ENCODE measurements at places on chromosomes 3 and 15. TPM values are rescaled to one million over a fixed set of nuclear protein-coding genes. Genes with fewer than 3 reads are reported as not detected.

Gene STOML1
- 7.0 TPM for total RNA-seq

Gene RPL29
- total RNA-seq: 797 TPM

Gene C15orf62
- total RNA-seq: 1.4 TPM

Gene HTR3E
- total RNA-seq: not detected

Gene KNL1
- total RNA-seq: 2.4 TPM

Gene EEFSEC
- total RNA-seq: 18.9 TPM

Gene IQCF5
- total RNA-seq: not detected

Gene OR5H6
- total RNA-seq: not detected

DNA sequence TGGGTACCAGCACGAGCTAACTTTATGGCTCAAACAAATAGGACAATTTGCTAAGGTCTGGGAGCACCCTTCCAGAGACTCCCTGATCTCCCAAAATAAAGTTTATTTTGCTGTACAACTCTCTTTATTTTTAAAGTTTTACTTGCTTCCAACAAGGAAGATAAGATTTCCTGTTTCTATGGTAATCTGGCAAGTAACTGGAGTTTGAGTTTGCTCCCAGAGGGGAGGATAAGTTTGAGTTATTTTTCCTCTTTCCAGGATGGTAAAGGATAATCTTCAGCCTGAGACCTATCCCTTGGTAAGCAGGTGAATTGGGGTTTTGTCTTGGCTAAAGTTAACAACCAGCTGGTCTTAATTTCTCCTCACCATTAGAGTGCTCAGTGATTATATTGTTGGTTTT, 1019.4 kb upstream of the ALCAM start:
- no peak for DNase-seq

GRCh38 chr3:68751888-68752287, 180.5 kb downstream of the TAFA4 start:
- no peak for DNase-seq

GRCh38 chr3:40624189-40624769, 99.5 kb downstream of the ZNF621 start:
- DNase-seq: no peak

DNA sequence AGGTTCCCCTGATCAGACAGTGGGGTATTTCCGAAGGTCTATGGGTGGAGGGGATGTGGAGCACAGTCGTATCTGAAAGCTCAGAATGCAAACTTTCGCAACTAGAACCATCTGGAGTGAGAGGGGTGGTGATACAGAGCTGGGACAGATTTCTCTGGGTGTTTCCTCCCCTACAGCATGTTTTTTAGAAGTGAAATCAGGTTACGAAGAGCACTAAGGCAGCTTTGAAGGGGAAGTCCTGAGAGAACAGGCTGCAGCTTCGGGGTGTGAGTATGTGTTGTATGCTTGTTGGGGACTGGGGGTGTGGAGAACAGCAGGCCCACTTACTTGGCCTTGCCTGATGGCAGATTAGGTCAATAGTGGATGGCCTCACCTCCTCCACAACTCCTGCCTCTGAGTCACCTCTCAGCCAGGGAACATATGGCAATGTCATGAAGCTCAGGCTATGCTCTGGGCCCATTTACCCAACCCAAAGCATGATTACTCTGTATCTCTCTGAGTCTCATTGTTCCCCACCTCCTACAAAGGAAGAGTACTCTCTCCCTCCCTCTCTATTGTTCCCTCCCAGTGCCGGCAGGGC, 107.2 kb upstream of the RASGRP1 start:
- peak; percentile 90 for DNase-seq

DNA sequence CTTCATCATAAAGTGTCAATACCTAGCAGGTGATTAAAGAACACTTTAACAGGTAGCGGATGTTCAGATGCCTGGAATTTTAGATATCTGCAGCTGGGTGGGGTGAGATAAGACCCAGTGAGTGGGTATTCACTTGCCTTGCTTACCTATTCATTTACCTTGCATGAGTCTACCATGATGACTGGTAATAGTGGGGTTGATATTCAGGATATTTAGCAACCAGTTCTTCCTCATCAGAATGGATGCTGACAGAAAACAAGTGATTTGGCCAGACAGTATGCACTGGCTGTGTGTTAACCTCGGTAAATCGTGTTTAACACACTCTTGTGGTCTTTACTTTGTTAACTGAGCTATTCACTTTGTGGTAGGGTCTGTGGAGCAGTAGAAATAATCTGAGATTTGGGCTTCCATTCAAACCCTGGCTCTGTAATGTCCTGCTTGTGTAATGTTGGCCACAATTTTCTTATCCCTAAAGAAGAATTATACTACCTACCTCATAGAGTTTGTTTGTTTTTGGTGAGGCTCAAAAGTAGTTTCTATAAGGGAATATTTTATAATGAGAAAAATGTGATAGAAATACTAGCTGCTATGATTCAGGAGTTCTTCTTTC, 391.9 kb upstream of the TBL1XR1 start:
- DNase-seq: no peak

DNA sequence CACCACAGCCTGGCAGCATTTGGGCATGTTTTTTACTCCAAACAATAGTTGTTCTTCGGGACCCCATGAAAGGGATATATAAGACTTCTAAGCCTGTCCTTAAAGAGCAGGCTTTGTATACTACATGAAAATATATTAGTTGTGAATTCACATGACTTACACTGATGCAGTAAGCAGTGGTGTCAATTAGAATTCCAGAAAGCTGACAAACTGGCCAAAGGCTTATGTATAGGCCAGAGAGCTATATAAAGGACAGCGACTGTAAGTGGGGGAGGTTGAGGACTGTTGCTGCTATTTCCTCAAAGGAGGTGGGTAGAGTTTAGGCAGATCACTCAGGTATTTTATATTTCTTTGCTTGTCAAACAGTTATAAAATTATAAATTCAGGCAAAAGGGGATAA, 24.8 kb downstream of the KPNA4 start:
- no peak for DNase-seq

GRCh38 chr15:95994418-95994817, 336.1 kb upstream of the NR2F2 start:
- DNase-seq: no peak

DNA sequence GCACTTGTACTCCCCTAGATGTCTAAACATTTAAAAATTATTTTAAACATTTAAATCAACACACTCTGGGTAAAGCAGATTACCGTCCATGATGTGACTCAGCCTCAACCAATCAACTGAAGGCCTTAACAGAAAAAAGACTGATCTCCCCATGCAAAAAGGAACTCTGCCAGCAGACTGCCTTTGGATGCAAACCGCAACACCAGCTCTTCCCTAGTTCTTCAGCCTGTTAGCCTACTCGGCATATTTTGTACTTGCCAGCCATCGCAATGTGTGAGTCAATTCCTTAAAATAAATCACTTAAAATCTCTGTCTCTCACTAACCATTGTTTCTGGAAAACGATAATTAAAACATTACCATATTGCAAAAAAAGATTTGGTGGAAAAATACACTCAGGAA, 375.9 kb downstream of the RSL24D1 start:
- DNase-seq: no peak

- DNase-seq: no peak
Measured at GRCh38 chr3:192433704-192434103, 293.6 kb downstream of the FGF12 start.

GRCh38 chr3:62110443-62111225, 262.7 kb downstream of the FEZF2 start:
- no peak for DNase-seq

DNA sequence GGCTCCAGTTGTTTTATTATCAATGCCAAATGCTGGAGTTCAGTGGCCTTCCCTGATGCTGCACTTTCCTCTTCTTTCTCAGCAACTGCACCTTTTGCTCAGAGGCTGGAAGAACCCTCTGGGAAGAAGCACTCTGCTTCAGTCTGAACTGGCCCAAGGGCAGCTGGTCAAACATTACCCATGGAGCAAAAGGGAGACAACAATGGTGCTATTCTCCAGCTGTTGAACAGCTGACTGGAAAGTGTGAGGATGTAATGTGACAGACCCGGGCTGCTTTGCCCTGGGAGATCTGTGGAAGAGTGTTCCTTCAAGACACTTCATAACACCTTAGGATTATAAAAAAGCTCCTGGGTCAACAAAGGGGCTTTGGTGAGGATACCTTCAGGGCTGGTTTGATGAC, 84.9 kb downstream of the EPHB1 start:
- DNase-seq: no peak

- no peak for DNase-seq
Measured at GRCh38 chr3:113166357-113166718, 45.0 kb upstream of the BOC start.

DNA sequence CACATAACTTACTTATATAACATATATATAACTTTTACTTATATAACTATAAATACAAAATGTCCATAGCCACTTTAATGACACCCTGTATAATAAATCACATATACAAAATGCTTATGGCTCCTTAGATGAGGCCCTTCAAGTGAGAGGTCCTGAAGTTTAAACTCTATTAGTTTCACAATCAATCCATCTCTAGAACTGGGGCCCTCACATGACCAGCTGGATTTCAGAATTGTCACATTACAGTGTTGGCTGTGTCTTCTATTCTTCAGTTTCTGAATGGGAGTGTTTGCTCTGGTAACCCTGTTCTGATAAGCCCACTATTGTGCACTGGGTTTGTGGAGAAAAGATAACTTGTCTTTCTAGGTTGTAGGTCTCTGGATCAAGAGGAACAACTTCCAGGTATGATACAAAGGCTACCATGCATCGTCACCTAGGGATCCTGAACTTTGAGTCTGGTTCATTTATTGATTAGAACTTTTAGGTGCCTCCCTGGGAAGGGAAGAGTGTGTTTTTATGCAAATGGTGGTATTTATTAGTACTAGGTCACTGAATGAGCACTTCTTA, 107.9 kb downstream of the DNAH12 start:
- DNase-seq: no peak
